ENCODE measurements at places on chromosomes 13 and 19.
A peak's percentile ranks its signal among the peaks of the same experiment; 100 is the strongest.

GRCh38 chr19:33193865-33194362 lies at the start of gene LRP3:
Gene LRP3, plus strand, starts transcription at chr19:33194330. Its CDS starts 456 bp downstream, at chr19:33194786.
- DNase-seq: no peak

DNA sequence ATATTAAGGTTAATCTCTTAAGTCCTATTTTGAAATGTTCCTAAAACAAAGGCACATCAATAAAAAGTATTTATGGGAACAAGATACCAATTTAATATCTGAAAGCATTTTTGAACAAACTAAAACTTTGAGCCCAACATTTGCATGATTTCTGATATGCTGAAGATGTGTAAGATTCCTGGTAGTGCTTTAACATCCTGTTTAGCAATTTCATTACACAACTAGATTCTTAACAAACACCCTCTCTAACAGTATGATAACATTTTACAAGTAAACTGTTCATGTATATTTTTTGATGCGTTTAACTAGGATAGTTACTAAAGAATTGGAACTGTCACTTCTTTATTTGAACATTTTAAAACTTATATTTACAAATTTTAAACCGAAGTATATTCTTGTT lies 63.9 kb downstream of the DACH1 start:
- DNase-seq: no peak

DNA sequence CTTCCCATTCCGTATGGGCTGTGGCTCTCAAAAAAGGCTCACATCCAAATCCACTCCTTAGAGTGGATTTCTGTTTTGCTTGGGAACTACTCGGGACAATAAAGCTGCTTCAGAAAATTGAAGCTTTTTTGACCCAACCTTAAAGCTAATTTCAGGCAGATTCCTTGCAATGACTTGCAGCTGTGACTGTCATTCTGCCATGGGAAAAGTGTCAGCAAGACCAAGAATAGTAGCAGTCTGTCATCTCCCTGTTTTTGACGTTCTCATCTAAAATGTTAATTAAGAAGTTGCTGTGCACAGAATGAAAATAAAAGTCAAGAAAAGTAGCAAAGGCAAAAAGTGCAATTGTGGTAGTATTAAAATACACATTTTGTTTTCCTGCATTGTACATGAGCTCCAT lies 304.7 kb downstream of the COG6 start:
- DNase-seq: no peak

- DNase-seq: no peak
Observed at GRCh38 chr19:1861599-1862031, 1.8 kb downstream of the KLF16 start.

DNA sequence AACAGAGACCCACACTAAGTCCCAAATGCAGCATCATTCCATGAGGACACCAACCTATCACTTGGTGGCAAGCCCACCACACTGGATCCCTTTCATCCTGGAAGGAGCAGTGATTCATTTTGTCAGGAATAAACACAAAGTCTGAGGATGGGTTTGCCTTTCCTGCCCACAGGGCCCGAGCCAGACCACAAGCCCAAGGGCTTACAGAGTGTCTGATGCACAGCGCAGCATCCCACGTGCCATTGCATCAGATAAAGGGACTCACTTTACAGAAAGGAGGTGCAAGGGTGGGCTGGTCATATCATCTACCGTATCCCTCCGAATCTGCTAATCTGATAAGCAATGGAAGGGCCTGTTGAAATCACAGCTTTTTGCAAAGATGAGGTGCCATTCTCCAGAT lies 12.2 kb upstream of the KCTD15 start:
- no peak for DNase-seq

GRCh38 chr13:42970824-42971690 lies 21.0 kb downstream of the EPSTI1 start:
- peak; percentile 81 for DNase-seq

DNA sequence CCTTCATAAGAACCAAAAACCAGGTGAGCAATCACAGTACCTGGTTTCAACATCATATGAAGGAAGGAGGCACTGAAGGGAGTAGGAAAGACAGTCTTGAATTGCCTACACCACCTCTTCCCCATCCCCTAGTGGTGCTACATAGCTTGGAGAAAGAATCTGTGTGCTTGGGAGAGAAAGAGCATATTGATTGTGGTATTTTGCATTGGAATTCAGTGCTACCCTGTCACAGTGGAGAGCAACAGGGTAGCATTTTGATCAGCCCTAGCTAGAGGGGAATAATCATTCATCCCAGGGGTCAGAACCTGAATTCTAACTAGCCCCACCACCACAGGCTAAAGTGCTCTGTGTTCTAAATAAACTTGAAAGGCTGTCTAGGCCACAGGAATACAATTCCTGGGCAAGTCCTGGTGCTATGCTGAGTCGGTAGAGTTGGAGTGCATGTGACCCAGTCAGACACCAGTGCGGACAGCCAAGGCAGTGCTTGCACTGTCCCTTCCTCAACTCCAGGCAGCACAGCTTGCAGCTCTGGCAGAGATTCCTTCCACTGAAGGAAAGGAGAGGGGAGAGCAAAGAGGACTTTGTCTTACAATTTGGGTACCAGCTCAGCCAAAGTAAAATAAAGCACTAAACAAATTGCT lies 158.7 kb downstream of the VWA8 start:
- no peak for DNase-seq

DNA sequence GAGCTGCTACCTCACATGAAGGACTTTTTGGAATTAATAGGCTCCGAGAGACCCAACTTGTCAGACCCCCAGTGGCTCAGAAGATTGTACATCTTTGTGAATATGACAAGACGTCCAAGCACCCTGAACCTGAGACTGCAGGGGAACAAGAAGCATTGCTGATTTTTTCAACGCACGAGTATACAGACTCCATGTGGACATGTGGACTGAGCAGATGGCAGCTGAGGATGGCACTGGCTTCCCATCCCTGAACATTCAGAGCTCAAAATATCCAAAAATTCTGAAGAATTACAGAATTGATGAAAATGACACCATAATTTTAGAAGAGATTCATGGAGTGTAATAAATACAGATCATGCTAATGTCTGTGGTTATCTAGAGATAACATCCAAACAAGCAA lies 254.1 kb downstream of the MZT1 start:
- no peak for DNase-seq

GRCh38 chr19:7426986-7427385 lies 61.8 kb downstream of the PEX11G start:
- peak; percentile 90 for DNase-seq

DNA sequence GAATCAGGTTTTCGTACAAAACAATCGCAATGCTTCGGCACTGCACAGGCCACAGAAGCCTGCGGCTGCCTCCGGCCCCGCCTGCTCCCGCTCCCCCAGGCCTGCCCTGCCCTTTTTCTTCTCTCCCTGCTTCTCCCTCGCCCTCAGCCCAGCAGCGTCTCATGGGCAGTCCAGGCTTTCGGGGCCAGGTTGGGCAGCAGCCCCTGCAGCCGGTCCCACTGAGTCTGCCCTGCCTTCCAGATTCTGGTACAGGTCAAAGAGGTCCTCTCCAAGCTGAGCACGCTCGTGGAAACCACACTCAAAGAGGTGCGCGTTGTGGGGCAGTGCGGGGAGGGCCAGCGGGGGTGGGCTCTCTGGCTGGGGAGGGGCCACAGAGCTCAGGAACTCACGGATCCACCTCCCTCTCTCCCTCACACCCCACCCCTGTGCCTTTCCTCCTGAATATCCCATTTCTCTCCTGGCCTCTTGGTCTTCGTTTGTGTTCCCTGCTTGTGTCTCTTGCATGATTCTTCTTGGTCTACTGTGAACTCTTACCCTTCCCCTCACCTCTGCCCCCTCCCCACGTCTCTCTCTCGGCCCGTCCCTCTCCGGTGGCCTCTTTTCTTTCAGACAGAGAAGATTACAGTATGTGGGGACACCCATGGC lies 30.1 kb downstream of the CCDC8 start:
- DNase-seq: no peak

DNA sequence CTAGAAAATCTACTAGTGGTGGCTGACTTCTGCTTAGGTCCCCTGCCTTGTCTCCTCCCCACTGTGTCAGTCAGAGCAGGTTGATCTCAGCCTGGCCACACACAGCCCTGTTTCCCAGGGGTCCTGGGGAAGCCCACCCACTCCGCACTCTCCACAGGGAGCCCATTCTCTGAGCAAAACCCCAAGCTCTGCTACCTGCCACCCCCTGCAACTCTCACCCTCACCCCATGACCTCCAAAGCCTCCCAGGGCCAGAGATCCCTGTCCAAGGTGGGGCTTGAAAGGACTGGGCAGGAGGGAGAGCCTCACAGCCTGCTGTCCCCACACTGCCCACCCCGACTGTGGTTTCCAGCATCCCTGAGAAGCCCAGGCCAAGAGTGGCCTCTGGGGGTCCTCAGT lies 58.8 kb upstream of the ZNF536 start:
- DNase-seq: no peak

GRCh38 chr13:57633141-57633949 lies 1.8 kb downstream of the PCDH17 start:
- DNase-seq: no peak

DNA sequence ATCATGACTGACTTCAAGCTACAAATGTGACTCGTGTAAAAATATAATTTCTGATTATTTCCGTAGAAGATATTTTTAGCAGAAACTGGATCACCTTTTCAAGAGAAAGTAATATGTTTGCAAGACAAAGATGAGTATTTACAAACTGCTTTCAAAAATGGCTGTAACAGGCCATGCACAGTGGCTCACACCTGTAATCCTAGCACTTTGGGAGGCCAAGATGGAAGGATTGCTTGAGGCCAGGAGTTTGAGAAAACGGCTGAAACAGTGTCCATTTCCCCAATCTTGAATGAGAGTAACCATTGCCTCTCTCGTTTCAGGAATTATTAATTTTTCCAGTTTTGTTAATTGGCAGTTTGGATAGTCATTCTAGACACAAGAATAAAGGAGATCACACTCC lies 3.5 kb upstream of the ZNF175 start:
- DNase-seq: no peak

GRCh38 chr19:29211562-29212355 lies 1.2 kb downstream of the UQCRFS1 start:
- peak; percentile 28 for DNase-seq

GRCh38 chr19:14772467-14772866 lies 5.9 kb downstream of the ADGRE2 start:
- DNase-seq: no peak
